Fibroblast of skin of left quadriceps (primary cell): ENCODE measurements at places on chromosomes 5 and 9.

- peak; percentile 52 for DNase-seq
Measured at GRCh38 chr9:113614843-113615648, 151.5 kb downstream of the RGS3 start.

- DNase-seq = no peak
Measured at GRCh38 chr9:132991351-132992300, 13.1 kb downstream of the GFI1B start.

- no peak for DNase-seq
Measured at GRCh38 chr5:148388696-148389095, 4.9 kb downstream of the FBXO38 start.

GRCh38 chr9:76101075-76101474 is 210.6 kb downstream of the PCSK5 start:
- DNase-seq = no peak

DNA sequence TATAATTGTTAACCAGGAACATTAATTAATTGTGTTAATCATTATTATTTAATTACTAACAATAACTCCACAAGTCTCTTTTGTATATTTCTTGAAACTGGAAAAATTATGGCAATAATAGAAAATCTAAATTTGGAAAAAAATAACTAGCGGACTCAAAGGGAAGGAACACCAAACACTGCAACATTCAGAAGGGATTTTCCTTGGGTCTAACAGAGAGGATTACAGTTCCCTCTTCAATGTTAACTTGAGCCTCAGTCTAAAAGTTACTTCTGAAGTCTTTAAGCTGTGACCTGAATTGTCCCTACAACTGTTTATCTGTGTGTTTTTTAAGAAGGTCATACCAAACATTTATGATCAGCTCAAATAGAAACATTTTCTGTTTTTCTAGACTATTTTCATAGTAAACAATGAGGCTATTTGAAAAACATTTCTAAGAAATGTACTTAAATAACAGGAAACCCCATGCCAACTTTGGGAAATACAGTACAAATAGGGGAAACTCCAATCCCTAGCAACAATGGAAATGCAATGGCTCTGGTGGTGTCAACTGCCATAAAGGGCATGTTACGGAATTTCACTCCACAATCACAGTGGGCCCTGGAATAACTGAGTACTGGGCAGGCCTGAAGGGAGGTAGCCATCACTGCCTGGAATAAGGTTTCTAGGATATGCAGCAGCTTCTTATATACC is 61.2 kb downstream of the MCTP1 start:
- DNase-seq = no peak
